ENCODE measurements at places on chromosomes 5 and 9.

GRCh38 chr5:113448252-113448651, 13.5 kb upstream of the TSSK1B start:
- DNase-seq = no peak

- no peak for DNase-seq
Measured at GRCh38 chr5:569868-570361, 42.2 kb upstream of the CEP72 start.

DNA sequence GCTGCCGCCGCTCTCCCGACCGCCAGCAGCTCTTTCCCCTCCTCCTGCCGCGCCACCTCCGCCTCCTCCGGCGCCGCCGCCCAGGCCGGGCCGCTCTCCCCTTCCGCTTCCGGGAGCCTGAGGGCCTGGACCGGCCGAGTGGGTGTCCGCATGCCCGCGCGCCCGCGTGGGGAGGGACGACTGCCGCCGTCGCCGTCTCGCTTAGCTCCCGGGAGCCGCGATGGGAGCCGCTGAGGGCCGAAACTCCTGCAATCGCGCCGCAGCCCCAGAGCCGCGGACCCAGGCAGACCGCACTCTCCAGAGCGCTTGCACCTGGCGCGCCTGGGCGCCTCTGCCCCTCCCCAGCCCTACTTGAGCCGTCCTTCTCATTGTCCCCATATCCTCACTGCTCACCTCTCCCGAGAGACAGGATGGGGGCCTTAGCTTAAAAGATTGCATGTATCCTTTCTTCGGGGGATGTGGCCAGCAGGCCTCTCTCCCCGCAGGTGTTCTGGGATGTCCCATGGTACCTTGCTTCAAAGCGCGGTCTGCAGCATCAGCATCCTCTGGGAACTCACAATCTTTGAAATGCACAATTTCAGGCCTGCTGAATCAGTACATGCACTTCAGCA, at the start of gene ZDHHC21:
TSS of gene ZDHHC21 (minus strand) at position 182 of the 611 bp plus-strand sequence. CDS start 19,092 bp downstream, outside the sequence.
- DNase-seq = peak; percentile 60

- no peak for DNase-seq
Measured at GRCh38 chr9:136949239-136949816, 2.7 kb upstream of the LCN12 start.

- DNase-seq = no peak
Measured at GRCh38 chr9:37820142-37820541, 19.5 kb downstream of the DCAF10 start.

DNA sequence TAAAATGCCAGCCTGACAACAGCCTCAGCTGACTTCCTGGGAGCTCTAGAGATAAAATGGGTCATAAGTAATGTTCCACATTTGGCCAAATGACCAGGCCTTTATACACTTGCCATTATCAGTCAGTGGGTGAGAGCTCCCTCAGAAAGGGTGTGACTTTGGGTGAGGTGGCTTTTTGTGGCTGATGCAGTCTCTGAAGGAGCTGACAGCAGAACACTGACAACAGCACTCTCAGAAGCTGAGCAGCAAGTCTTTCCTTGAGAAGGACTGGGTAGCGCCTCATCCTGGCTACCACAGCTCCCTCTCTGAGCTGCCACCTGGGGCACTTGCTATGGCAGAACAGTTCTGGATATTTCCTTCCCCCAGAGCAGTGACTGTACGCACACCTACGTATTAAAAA, 22.0 kb upstream of the GNAQ start:
- no peak for DNase-seq

- DNase-seq = no peak
Measured at GRCh38 chr9:74479711-74480110, 17.4 kb upstream of the RORB start.

DNA sequence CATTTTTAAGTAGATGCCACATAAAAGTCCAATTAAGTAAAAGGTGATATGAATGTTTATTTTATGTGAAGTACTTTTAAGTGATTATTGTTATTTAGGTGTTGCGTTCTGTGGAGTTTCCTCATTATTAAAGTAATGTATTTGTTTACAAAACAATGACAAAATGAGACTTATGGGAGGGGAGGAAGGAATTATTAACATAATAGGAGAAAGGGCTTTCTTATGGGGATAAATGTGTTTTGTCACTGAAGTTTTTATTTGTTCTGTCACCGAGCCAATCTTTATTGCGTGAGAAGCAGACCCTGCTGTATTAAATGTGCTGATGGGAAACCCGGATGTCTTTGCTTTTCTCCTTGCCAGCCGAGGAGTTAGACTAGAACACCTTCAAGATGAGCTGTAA, 44.5 kb downstream of the TRIO start:
- DNase-seq = no peak

- DNase-seq = no peak
Measured at GRCh38 chr5:2802693-2803365, 51.4 kb upstream of the IRX2 start.

- no peak for DNase-seq
Measured at GRCh38 chr9:72132052-72132451, 17.2 kb upstream of the GDA start.

- no peak for DNase-seq
Measured at GRCh38 chr9:122468735-122469134, 9.0 kb downstream of the OR1J1 start.

DNA sequence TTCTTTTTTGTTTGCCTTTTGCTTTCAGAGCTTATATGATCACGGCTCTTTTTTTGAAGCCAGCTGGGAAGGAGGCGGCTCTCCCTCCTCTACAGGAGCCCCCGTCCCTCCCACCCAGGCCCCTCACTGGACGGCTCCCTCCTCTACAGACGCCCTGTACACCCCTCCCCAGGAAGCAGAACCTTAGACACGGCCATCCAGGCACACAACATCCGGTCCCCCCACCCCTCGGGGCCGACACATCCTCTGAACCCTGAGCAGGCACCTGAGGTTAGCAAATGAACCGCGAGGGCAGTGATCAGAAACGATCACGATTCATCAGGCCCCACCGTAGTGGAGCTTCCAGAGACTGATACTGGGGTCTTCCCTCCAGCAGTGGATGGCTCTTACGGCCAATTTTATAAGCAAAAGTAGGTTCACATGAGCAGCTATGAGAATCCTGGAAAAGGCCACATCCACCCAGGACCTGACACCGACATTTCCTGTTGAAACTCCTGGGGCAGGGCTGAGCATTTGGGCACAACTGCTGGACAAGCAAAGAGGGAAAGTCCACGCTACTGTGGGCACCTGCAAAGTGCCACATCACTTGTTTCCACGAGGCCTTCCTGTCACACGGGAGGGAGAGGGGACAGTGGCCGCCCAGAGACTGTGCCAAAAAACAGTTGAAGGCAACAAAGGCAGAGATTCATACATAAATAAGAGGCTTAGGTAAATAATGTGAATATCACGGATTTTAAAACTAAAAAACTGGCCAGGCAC, 78.9 kb downstream of the SEMA4D start:
- DNase-seq = no peak

GRCh38 chr9:16202914-16203728, 650.3 kb downstream of the CCDC171 start:
- peak; percentile 81 for DNase-seq

DNA sequence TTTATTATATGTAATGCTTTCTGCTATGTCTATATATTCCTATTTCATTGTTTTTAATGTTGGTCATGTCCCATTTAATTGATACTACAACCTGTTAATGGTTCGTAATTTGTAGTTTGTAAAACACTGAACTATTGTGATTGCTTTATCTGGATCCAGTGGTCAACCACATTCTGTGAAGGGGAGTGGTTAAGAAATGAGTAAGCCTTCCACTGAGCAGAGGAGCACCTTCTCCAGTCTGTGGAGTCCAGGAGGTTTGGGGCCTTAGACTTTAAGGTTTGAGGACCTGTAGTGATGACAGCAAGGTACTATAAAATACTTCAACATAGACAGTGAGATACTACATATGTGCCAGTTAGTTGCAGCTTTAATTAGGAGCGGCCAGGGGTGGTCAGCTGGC, 67.7 kb upstream of the RAD23B start:
- peak; percentile 54 for DNase-seq

GRCh38 chr9:97501177-97501971, at the start of gene TMOD1:
Gene TMOD1, plus strand, starts transcription at chr9:97501666. Its CDS starts 22,523 bp downstream, at chr9:97524189.
- peak; percentile 99 for DNase-seq

DNA sequence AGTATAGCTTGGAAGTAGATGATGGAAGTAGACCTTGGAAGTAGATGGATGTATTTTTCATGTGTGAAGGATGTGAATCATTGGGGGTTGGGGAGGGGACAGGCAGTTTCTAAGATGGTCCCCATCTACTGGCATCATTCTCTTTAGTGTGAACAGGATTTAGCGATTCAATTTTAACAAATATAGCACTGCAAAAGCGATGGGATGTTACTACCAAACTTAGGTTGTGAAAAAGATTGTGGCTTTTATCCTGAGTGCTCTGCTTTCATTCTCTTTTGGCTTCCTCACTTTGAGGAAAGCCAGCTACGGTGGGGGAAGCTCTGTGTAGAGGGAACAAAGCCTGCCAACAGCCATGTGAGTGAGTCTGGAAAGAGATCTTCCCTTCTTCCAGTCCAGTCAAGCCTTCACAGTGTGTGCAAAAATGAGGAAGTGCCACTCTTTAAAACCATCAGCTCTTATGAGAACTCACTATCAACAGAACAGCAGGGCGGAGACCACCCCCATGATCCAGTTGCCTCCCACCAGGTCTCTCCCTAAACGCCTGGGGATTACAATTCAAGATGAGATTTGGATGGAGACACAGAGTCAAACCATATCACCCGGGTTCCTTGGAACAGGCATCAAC, 441.4 kb downstream of the SH3GL2 start:
- DNase-seq = no peak

GRCh38 chr5:129903466-129904101, 681 bp upstream of the CHSY3 start:
- DNase-seq = no peak

GRCh38 chr9:14722391-14723035, at the start of gene CER1:
Gene CER1, minus strand, starts transcription at chr9:14722733. Its CDS starts 61 bp downstream, at chr9:14722672.
- no peak for DNase-seq

DNA sequence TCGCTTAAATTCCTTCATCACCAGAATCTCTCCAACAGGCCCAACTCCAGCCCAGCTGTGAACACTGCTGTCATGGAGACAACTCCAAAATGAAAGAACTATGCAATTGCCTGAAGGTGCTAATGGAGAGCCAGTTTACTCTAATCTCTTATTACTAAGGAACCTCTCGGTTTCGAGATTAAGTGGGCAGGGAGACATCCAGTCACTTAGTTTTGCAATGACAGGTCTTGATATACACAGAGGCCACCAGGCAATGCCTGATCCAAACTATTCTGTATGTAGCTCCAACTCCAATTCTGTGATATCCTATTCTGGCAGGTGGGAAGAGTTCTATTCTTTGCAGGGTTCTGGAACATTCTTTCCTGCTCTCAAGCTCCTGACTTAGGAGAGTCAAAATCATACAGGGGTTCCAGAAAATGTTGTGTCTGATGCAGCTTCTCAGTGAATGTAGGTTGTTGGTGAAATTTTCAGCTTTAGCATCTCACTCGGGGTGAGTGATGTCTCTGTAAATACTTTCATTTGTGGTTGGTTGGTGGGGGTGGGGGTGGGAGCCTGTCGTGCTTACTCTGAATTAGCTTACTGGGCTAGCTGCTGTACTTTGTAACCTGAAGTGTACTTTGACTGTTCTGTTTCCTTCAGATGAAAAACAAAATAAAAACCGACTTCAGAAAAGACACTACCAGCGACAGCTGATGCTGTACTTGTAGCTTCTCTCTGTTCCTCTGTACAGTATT, 170.9 kb downstream of the PALM2AKAP2 start:
- DNase-seq = no peak

GRCh38 chr5:176542596-176543427, 5.6 kb upstream of the RNF44 start:
- no peak for DNase-seq

- DNase-seq = no peak
Measured at GRCh38 chr5:45695804-45696156, 400 bp downstream of the HCN1 start.

DNA sequence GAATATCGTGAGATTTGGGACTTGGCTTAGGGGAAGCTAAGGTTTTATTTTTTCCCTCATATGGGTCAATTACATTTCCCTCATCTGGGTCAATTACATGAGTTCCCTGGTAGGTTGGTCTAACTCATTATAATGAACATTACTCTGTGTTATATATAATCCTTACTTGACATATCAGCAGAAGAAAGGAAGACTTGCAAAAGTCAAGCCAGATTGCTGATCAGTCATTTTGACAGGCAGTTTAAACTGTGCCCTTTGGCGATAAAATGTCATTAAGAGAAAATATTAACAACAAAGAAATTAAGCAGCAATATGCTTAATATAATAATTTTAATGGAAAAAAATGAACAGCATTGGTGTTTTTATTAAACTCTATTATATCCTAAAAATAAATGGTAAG, 23.1 kb upstream of the TRPM3 start:
- no peak for DNase-seq

DNA sequence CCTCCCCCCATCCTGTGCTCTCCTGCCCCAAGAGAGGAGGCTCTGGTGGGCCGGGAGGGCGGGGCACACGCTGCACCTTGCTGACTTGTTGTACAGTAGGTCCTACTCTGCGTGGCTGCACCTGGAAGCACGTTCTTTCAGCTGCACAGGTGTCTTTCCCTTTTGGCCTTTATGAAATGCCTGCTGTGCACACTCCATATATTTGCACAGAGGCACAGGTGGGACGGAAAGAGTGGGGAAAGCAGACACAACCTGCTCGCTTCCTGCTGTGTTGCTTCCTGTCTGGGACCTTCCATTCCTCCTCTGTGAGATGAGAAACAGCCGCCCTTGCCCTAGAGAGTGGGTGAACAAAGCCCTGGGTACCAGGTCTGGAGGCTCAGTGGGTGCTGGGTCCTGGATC, 4.8 kb downstream of the USP20 start:
- DNase-seq = no peak

DNA sequence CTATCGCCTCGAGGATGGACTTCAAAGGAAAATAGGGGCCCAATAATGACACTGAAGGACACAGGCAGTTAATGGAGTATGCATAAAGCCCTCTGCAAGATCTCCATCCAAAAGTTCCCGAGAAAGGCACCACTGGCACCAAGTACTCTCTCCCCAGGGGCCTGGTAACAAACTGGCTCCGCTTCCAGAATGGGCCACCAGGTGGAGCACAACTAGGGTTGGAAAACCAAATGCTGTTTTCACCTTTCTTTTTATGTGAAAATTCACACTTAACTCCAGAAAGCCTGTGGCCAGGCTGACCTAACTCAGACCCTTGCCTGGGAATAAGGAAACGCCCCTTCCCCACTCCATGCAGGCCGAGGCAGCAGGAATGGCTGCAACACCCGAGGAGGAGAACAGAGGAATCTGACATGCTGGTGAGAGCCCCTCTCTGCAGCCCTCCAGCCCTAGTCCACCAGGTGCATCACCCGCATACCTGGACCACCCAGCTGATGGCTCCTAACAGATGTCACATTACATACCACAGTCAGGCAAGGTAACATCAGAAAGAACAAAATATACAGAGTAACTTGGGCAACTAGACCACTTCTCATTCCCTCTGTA, 42.8 kb downstream of the CAMSAP1 start:
- DNase-seq = peak; percentile 74

DNA sequence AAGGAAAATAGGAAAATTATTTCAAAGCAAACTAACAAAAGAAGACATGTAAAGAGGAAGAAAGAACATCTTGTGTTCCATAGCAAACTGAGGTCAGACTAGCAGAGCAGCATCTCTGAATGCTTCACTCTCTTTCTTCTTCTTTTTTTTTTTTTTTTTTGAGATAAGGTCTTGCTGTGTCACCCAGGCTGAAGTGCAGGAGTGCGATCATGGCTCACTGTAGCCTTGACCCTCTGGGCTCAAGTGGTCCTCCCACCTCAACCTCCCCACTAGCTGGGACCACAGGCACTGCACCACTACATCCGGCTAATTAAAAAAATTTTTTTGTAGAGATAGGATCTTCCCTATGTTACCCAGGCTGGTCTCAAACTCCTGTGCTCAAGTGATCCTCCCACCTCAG, 36.6 kb downstream of the MELK start:
- DNase-seq = no peak

GRCh38 chr9:88628811-88629210, 93.8 kb downstream of the NXNL2 start:
- no peak for DNase-seq

All from H54 (cell line).